ENCODE measurements at places on chromosomes 7 and 10.

DNA sequence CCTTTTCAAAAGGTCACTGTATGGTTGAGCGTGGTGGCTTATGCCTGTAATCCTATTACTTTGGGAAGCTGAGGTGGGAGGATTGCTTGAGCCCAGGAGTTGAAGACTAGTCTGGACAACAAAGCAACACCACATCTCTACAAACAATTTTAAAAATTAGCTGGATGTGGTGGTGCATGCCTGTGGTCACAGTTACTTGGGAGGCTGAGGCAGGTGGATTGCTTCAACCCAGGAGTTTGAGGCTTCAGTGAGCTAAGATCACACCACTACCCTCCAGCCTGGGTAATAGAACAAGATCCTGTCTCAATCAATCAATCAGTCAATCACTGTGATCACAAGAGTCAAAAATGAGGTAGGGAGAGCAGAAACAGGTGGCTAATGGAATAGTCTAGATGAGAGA is 97.0 kb downstream of the SUGCT start:
- DNase-seq = no peak

- DNase-seq = no peak
These were observed 103.0 kb upstream of the ANKRD1 start for GRCh38 chr10:91023700-91024398.

DNA sequence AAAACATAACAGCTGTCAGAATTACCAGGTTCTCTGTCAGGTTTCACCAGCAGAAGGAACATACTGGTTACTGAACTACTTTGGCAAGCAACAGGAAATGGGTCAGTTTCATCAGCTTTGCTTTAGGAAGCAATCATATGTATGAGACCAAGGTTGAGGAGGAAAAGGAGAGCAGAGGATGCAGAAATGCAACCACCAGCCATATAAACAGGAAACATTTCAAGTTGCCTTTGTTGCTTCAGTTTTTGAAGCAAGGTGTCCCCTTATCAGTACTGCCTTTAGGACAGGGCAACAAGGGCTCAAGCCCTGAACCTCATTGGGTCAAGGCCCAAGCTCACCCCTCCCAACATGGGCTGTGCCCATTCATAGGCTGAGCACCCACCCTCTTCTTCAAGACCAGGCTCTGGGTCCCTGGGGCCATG is 10.2 kb downstream of the HIPK2 start:
- DNase-seq = no peak

DNA sequence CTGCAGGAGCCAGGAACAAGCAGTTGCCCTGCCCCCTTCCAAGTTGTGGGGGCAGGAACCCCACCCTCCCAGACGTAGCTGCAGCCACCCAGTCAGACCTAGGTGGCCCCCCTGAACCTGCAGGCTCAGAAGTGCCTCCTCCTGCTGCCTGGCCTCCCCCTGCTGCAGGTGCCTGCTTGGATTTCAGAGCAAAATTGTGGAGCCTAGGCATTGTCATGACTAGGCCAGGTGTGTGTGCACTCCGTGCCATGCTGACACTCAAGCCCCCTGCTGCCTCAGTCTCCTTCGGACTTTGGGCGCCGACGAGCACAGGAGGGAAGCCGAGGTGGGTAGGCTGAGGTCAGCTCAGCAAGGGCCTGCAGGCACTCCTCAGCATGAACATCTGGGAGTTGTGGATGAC is 733.9 kb upstream of the ZWINT start:
- DNase-seq = no peak

- DNase-seq = no peak
These were observed 248.9 kb downstream of the DGKI start for GRCh38 chr7:137597856-137598255.

- DNase-seq = no peak
These were observed 560.8 kb downstream of the POM121L12 start for GRCh38 chr7:53596230-53596629.

DNA sequence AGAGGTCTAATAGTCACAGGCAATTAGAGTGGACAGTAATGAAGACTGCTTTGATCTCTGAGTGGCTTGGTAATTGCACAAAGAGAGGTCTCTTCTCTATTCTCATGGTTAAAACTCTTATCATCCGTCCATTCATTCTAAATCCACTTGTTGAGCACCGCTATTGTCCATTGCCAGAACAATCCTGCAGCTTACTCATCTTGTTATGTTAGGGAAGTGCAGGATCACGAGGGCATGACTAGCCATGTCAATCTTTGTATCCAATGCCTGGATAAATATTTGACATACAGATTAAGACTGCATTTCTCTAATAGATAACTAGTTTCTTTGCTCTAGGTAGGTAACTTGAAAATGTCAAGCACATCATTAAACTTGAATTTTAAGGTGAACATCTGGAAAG is 14.9 kb downstream of the SFTPD start:
- DNase-seq = no peak

- no peak for DNase-seq
These were observed 152.4 kb downstream of the NSUN6 start for GRCh38 chr10:18498998-18499397.

- no peak for DNase-seq
These were observed 190.2 kb downstream of the SORCS3 start for GRCh38 chr10:104831272-104831671.

DNA sequence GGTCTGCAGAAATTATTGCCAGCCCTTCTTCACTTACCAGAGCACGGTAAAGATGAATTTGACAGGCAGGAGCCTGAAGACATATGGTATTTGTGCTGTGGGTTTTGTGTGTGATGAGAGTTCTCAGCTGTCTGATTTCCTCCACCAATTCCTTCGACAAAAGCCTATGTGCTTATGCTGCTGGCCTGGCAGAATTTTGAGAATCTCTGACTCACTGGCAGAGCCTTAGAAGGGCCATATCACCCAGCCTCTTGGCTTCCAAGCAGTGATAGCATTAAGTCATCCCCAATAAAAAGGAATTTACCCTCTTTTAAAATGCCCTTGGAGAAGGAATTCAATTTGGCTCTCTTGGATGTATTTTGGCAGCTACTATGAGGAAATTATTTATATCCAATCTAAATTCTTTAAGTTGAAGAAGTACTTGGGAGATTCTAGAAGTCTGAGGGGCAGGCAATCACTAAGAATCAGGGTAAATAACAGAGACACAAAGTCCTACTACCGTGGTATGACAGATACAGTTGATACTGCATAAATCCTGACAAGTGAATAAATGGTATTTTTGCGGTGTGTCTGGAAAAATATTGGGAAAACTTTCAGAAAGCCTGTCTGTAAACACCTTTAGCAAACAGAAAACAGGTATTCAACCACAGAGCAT is 68.6 kb upstream of the EFCAB10 start:
- DNase-seq = no peak

GRCh38 chr10:75191821-75192568 is 18.6 kb upstream of the VDAC2 start:
- DNase-seq = no peak

DNA sequence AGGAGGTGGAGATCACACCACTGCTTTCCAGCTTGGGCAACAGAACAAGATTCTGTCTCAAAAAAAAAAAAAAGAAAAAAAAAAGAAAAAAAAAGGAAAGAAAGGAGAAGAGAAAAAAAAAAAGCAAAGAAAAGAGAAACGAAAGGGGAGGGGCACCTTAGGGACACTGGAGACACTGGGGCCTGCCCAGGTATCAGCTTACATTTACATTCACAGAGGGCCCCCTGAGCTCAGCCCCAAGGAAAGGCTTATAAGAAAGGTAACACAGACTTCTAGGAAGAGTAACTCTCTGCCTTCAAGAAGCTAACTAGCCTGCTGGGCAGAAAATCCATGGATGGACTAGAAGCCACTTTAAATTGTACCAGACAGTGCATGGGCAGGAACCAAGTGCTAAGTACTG is 108.8 kb downstream of the NPY start:
- no peak for DNase-seq

GRCh38 chr10:84137811-84138210 is 1.5 kb upstream of the GHITM start:
- no peak for DNase-seq

DNA sequence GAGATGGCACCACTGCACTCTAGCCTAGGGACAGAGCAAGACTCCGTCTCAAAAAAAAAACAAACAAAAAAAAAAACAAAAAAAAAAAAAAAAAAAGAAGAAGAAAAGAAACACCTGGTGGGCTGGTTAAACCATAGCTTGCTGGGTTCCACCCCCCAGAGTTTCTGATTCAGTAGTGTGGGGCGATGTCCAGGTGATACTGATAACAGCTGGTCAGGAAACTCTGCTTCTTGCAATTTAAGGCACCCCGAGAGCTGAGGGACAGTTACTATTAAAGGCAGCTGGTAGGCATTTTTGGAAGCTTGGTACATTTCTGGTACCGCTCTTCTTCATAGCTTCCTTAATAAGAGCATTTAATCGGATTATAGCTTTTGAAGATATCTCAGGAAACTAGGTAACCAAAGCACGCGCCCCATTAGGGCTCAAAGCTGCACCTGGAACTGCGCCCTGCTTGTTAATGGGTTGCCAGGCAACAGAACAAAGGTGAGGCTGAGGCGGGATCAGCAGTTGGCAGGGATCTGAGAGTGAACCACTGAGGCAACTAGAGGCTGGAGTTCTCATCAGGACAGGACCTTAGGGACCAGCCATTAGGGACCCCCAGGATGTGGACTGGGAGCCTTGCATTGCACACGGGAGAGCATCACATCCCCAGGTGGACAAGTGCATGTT is 6.5 kb upstream of the SDK1 start:
- DNase-seq = no peak

DNA sequence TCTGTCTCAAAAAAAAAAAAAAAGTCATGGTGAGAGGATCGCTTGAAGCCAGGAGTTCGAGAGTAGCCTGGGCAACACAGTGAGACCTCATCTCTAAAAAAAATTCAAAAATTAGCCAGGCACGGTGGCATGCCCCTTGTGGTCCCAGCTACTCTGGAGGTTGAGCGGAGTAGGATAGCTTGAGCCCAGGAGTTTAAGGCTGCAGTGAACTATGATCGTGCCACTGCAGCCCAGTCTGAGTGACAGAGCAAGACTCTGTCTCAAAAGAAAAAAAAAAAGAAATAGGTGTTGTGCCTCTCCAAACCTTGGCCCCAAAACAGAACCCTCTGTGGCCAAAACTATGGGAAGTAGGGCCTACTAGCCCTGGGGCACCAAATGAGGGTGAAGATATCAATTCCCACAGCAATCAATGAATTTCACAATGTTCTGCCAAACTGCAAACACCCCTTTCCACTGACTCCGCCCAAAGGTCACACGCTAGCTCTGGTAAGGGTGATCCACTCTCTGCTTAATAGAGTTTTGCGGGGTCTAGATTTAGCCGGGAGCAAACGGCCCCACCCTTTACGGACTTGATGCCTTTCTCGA is 16.9 kb downstream of the SSC4D start:
- DNase-seq = no peak

DNA sequence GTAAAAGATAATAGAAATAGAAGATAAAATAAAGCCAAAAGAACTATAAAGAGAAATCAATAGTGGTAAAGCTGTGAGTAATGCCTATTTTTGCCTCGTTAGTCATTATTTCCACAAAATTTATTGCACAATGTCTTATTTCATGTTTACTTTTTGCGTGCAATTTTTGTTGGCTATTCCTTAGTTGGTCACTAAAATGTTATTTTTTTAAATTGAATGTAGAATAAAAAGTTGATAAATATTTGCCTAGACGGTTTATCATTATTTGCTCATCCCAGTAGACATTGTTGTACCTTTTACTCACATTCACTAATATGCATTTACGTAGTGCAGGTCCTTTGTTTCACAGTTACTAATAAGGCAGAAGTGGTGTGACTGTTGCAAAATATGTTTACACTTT is 227.8 kb upstream of the BMPER start:
- no peak for DNase-seq

Data from effector CD8-positive, alpha-beta T cell (primary cell).